ENCODE measurements at places on chromosomes 7 and 10. TPM values are rescaled to one million over a fixed set of nuclear protein-coding genes. Genes with fewer than 3 reads are reported as not detected.

The SLC13A1 gene
- total RNA-seq: not detected

The EBLN1 gene
- total RNA-seq: not detected

The OR2A12 gene
- total RNA-seq: not detected

The EPHA1 gene
- total RNA-seq: not detected

The CNNM1 gene
- total RNA-seq: not detected

The CC2D2B gene
- not detected for total RNA-seq

The NPSR1 gene
- not detected for total RNA-seq

The FGL2 gene
- total RNA-seq: 0.16 TPM

The NFKB2 gene
- 65.1 TPM for total RNA-seq
